Stimulated activated CD4-positive, alpha-beta T cell treated with anti-CD3 and anti-CD28 coated beads, Interleukin-12 subunit alpha, Interleukin-12 subunit beta, amount 100 ng/mL, for 48 hours (primary cell): ENCODE measurements at places on chromosomes 3 and 15.

DNA sequence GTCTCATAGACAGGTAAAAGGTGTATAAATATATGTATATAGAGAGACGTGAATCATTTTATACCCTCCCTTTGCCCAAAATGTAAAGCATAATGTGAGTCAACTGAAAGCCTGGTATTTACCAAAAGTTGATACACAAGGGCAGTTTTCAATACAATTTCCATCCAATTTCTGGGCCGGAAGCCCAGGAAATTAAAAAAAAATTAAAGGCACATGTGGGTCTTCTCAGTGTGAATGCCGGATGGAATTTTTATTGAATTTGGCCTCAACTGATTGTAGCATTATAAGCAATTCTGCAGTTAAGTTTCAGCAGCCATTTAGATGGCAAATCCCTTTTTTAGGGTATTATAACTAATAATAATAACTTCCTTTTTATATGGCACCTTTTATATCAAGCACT, 3.3 kb upstream of the CNTN3 start:
- DNase-seq = no peak

DNA sequence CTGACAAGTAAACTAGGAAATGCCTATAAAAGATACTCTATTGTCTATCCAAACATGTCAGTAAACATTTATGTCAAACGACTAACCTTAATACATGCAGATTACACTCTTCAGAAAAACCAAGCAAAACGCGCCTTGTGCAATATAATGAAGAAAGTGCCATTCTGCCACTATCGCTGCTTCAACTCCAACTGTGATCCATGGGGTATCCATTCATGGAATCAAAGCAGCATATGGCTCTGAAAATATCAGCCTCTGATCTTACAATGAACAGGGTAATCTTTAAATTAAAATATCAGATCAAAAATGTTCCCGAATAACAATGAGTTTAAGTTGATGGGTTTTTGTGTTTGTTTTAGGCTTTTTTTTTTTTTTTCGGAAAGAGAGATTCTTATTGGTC, 105.5 kb upstream of the SETMAR start:
- no peak for DNase-seq

DNA sequence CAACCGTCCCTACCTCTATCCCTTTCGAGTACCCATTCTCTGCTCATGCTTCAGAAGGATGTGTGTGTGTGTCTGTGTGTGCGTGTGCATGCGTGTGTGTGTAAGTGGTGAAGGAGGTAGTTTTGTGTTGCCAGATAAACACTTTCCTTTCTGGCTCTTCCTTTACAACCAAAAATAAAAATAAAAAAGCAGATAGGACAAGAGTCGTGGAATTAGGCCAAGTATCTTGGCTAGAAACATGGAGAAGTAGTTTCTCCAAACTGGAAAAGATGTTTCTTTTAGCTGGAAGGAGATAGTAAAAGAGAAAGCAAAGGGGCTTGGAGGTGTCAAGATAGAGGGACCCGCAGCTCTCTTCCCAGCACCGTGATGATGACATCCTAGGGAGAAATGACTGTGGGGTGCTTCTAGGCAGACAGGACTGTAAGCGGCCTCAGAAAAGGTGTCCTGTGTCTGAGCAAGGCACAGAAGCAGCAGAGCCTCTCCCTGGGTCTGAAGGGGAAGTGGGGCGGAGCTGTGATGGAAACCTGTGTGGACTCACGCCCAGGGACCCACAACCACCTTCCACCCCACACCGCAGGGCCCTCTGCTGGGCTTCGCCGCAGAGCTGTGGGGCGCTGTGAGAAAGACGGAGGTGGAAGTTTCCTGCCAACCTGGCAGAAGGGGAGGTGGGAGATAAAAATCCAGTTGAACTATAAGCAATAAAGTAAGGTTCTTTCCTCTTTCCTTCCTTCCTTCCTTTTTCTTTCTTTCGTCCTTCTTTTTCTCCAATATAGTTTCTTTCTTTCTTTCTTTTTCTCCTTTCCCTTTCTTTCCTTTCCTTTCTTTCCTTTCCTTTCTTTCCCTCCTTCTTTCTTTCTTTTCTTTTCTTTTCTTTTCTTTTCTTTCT, 35.3 kb downstream of the MUC20 start:
- DNase-seq = peak; percentile 28

DNA sequence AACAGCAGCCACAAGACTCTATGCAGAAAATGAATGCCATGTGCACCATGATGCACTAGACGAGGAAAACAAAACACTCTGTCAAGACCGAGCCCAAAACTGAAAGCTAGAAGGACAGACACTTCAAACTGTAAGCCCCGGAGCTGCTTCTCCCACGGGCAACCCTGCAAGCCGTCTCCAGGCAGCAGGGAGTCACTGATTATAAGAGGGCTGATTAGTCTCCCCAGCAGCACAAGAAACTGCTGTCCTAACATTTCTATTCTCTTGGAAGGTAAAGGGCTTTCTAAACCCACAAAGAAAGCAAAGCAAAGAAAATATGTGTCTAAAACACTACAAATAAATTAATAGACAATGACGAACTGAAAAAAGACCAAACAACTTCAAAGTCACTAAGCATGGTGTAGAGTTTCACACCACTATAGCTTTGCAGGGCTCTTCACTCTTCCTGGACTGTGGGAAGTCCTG, 15.5 kb downstream of the TBC1D2B start:
- DNase-seq = no peak

- DNase-seq = no peak
These were observed 39.4 kb downstream of the CD200 start for GRCh38 chr3:112372396-112372795.

- no peak for DNase-seq
These were observed 6.8 kb downstream of the ADAMTS9 start for GRCh38 chr3:64681015-64681414.

- no peak for DNase-seq
These were observed 17.8 kb upstream of the NR2E3 start for GRCh38 chr15:71792521-71792920.

GRCh38 chr15:25739687-25740121, 123.4 kb downstream of the ATP10A start:
- no peak for DNase-seq

GRCh38 chr3:8657804-8658305, 13.3 kb upstream of the SSUH2 start:
- DNase-seq = no peak

GRCh38 chr15:39211108-39211979, 369.5 kb upstream of the THBS1 start:
- DNase-seq = no peak

GRCh38 chr3:12655701-12656100, 8.2 kb downstream of the RAF1 start:
- DNase-seq = no peak

GRCh38 chr3:29420106-29420505, 139.2 kb downstream of the RBMS3 start:
- DNase-seq = no peak

DNA sequence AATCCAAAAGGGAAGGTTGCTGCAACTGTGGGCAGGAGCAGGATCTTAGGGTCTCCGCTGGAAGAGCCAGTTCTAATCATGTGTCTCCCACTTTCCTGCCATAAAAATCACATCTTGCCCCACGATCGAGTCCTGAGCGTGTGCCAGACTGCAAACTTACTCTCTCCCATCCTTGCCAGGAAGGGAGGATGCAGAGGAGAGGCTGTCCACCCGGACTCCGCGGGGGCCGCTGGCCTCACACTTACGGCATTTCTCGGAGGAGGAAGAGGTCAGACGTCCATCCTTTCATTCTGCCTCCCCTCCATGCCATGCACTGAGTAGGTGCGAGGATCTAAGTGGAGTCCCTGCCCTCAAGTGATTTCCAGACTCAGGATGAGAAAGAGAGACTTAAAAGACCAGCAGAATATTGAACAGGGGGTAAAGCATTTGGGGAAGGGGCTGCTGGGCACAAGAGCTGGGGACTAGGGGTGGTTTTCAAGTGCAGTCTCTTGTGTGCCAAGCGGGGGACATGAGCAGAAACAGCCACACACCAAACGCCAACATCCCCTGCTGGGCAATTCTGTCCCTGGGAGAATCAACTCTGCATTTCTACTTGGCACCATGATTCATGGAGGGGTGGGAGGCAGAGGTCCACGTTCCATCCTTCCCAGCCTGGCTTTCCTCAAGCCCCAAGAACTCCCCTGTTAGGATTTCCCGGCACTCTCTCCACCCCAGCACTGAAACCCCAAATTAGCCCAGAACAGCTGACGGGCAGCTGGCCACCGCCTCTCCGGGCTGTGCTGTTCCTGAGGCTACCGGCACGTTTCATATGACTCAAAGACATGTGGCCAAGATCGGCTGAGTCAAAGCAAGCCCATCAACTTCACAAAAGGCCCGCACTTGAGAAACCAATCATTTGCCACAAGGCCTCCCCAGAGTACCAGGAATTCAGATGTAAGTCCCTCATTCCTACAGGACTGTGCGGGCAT, 11.6 kb downstream of the OXTR start:
- DNase-seq = no peak

GRCh38 chr3:171847133-171847532, 4.0 kb downstream of the TMEM212 start:
- no peak for DNase-seq

DNA sequence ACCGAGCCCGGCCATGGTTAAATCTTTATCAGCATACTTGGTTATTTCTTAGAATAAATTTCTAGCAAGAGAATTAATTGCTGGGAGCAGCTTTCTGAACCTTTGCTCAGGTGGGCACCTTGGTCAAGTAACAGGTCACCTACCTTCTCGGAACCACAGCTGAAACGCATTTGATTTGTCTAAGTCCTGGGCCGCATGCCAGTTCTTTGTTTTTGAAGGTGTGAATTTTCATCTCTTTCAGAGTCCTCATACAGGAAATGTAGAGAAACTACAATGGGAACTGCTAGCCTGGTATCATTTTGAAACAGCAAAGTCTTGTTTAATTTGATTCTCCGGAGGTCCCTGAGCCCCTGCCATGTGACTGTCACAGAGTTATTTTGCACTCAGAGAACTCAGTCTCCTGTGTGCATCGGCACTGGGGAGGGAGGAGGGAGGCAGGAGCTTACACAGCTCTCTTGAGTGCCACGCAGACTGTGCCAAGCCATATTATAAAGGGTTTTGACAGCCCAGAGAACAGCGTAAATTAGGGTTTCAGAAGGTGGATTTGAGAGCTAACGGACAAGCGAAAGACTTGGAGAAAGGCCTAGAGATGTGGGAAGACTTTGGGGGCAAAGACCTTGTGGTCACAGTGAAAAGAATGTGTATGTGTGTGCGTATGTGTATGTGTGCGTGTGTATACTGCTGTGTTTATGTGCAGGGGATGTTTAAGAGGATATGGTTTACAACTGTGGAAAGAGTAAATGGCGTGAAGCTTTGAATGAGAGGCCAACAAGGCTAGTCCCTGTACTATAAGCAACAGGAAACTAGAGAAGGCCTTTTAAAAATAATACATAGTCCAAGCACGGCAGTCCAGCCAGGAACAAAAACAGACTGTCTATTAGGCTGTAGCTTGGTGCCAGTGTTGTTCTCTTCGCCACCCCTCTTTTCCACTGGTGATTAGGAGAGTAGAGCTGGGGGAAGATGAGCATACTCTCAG, 61.8 kb upstream of the ATP13A3 start:
- DNase-seq = no peak

DNA sequence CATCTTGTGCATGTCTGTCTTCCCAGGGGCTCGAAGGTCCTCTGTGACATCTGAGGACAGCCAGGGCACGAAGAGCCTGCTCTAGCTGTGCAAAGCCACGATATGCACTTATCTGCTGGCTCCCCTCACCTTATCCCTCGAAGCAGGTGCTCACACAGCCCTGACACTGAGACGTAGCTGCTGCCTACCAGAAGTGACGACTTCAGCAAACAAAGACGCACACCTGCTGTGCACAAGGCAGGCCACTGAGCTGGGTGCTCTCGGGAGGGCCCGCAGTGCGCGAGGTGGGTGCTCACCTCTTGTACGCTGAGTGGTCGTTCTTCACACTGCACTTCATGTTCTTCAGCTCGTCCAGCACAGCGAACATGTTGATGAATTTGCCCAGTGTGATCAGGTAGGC, 37.3 kb downstream of the CYFIP1 start:
- no peak for DNase-seq

DNA sequence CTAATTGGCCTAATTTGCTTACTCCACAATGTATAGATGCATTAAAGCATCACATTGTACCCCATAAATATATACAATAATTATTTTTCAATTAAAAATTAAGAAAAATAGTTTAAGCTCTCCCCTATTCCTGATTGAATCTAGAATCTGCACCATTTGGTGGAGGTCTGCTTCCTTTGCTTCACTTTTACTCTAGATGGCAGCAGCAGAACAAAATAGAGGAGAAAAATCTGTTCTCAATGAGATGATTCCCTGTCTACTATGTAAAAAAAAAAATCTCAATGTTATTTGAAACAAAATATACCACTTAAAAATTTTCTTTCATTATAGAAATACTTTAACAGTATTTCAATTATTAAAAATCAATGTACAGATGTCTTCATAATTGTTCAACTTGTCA, 109.6 kb upstream of the FXR1 start:
- DNase-seq = no peak

DNA sequence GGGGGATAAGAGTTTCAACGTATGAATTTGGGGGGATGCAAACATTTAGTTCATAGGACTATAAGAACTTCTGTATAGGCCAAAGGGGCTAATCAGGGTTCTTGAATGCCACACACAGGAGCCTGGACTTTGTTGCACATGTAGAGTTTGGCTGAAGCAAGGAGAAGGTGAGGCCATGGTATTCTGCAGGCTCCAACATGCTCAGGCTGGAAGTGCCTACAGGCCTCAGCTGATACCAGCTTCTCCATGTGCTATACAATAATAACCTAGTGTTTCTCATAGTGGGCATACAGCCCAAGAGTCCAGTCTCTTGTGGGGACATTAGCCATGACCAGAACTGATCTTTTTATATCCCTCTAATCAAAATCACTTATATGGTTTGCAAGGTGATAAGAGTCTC, 399.7 kb upstream of the MCTP2 start:
- DNase-seq = no peak

- DNase-seq = peak; percentile 31
These were observed 23.7 kb downstream of the CFAP92 start for GRCh38 chr3:128969993-128970739.

DNA sequence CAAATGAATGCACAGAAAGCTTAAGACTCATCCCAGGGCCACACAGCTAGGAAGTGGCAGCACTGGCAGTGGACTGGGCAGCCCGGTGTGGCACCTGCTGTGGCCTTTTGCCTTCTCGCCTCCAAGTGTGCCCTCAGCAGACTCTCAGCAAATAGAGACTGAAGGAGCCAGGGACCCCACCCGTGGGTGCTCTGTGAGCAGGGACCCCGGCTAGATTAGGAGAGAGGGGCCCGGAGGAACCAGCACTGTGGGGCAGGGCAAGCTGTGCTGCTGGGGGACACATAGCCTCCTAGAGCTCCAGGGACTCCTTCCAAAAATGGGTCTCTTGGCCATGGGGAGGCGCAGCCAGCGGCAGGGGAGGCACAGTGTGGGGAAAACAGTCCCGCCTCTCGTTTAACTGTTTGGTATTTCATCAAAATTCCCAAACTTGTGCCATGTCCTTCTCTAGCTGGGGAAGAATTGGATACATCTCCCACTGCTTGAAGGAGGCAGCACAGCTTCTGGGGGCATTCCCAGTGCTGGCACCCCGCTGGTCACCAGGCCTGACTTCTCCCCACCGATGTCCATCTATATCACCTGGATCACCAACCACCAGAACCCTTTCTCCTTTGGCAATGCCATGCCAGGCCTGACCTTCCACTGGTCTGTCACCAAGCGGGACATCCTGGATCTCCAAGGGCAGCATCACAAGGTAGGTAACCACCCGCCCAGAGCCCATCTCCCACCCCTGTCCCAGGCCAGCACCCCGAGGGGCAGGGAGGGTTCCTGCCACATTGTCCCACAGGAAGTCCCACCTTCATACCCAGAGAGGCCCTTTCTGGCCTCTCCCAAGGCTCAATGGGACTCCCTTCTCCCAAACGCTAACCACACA, 12.0 kb upstream of the TXNRD3 start:
- no peak for DNase-seq

- no peak for DNase-seq
These were observed 3.4 kb upstream of the LRRIQ4 start for GRCh38 chr3:169809230-169809795.
